ENCODE measurements at places on chromosomes 3 and 15. TPM values are rescaled to one million over a fixed set of nuclear protein-coding genes. Genes with fewer than 3 reads are reported as not detected.

AADACL2 gene
- not detected for total RNA-seq

ALDH1A2 gene
- 113 TPM for total RNA-seq

CGNL1 gene
- 81.5 TPM for total RNA-seq

INKA1 gene
- total RNA-seq = 6.3 TPM

DNA sequence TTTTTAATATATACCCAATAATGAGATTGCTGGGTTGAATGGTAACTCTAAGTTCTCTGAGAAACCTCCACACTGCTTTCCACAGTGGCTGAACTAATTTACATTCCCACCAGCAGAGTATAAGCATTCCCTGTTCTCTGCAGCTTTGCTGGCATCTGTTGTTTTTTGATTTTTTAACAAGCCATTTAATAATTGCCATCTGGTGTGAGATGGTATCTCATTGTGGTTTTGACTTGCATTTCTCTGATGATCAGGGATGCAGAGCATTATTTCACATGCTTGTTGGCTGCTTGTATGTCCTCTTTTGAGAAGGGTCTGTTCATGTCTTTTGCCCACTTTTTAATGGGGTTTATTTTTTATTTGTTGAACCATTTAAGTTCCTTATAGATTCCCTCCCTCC lies 75.0 kb upstream of the EPHB3 start:
- no peaks in the 10 kb centered on the region for H3K36me3 ChIP-seq
- no peak overlapping the region for H3K27ac ChIP-seq
- no peak overlapping the region for H3K4me3 ChIP-seq

Data from kidney (tissue), 22 donors.